Activated gamma-delta T cell treated with Interleukin-2 at 50 U/mL for 16 hours (primary cell): ENCODE measurements at places on chromosomes 3 and 15.

DNA sequence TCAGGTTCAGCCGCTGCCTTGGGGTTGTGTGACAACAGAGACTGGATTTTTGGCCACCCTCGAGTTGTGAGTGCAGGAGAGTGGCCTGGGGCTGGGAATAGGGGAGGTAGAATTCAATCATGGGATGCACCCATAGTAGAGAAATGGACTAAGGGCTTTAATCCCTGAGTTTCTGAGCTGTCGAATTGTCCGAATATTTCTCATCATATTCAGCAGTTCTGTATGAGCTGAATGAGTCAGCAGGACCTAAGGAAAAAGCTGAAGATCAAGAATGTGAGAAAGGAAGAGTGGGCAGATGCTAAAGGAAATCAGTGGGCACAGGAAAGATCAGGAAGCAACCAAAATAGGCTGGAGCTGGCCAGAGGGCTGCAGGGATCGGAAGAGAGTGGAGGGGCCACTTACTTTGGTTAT lies 44.4 kb upstream of the SACM1L start:
- DNase-seq, result no peak

DNA sequence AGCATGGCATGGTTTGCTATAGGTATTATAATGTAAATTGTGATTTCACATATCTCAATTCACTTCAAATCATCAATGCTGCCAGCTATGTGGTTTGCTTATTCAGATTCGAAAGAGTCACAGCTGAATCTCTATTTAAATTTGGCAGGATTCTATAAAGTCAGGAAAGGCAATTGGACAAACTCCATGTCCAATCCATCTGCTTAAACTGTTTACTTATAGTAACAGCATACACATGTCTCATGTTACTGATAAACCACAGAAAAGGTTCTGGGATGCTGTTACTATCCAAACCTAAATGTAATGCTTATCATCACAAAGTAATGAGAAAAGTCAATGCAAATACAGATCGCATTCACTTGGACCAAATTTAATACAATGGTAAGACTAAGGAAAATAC lies 229.7 kb downstream of the ISL2 start:
- no peak for DNase-seq

DNA sequence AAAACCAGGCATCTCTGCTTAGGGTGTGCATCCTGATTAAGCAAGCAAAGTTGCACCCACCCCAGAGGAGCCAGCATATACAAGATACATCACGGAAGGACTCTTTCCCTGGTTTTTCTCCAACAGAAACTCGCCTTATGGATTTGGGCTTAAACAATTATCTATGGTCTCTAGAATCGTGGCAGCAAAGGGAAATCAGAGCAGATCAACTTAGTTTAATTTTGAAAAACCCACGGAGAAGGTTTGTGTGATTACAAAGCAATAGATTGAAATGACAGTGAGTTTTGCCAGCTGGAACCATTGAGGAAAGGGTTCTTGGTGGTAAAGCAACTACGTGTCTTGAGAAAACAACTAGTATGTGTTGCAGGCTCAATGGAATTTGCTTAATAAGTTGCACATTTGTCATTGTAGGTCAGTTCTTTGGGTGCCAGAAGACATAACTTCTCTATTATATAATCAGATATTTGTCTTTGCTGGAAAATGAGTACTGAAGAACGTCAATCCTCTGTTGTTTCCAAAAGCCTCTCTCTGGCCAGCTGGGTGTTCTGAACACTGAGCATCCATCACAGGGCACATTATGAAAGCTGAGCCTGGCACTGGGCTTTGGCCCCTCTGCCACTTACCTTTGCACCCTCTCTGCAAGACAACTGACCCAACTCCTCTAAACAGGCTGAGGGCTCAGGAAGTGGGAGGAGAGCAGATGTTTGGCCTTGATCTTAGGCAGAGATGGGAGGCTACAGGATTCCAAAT lies 75.7 kb upstream of the FBN1 start:
- no peak for DNase-seq

DNA sequence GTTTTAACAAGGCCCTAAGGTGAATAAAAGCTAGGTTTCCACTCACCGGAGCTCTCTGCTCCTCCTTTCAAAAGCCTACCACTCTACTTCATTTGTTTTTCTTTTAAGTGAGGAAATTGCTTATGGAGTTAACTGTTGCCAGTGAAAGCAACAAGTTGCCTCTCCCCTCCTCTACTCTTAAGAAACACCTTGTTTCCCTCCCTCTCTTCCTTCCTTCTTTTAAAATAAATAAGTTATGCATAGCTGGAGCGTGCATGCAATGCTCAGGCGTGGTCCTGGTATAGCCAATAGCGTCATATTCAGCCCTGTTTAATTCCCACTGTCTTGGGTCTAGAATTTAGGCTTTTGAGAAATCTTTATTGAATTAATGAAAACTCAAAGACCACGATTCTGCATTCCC lies 101.1 kb upstream of the IGF1R start:
- no peak for DNase-seq

DNA sequence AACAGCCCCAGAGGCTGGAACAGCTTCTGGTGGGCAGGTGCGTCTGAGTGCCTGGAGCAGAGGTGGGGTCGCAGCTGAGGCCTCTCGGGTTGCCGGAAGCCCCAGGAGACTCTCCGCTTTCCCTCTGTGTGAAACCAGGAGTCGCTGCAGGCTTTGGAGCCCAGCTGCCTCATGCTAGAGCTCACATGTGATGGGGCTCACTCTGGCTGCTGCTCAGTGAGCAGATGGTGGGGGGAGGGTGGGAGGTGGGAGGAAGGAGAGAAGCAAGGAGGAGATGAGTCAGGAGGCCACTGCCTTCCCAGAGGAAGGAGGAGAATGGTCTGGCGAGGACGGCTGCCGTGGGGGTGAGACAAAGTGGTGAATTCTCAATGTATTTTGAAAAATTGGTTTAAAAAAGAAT lies 290.1 kb upstream of the CHRNA7 start:
- DNase-seq, result no peak

GRCh38 chr3:108673988-108674661 lies 83.1 kb downstream of the RETNLB start:
- no peak for DNase-seq
